ENCODE measurements at places on chromosomes 6 and 20. TPM values are rescaled to one million over a fixed set of nuclear protein-coding genes. Genes with fewer than 3 reads are reported as not detected.

The PACSIN1 gene
- total RNA-seq: 0.49 TPM

The BTN2A1 gene
- total RNA-seq: 20.0 TPM

The RSPH9 gene
- not detected for total RNA-seq

The TRIM10 gene
- 0.36 TPM for total RNA-seq

The PLG gene
- total RNA-seq: not detected

The BICRAL gene
- total RNA-seq: 16.5 TPM

The TMEM170B gene
- total RNA-seq: 8.7 TPM

The MYT1 gene
- under 0.01 TPM for total RNA-seq

The AP5S1 gene
- total RNA-seq: 6.9 TPM

The PSORS1C2 gene
- not detected for total RNA-seq

The FAM217A gene
- not detected for total RNA-seq

The ASXL1 gene
- total RNA-seq: 70.1 TPM

GRCh38 chr20:54364365-54364764 is 111.0 kb upstream of the DOK5 start:
- no peaks in the 10 kb centered on the region for H3K27me3 ChIP-seq
- no peaks in the 10 kb centered on the region for H3K36me3 ChIP-seq
- no peak for DNase-seq
- H3K4me1 ChIP-seq: no peaks in the 10 kb centered on the region

- H3K4me1 ChIP-seq: no peaks in the 10 kb centered on the region
- H3K36me3 ChIP-seq: no peaks in the 10 kb centered on the region
- no peak for DNase-seq
- no peak overlapping the region for H3K4me3 ChIP-seq
- H3K27me3 ChIP-seq: no peaks in the 10 kb centered on the region
Measured at GRCh38 chr6:5896476-5897200, 110.1 kb downstream of the NRN1 start.

GRCh38 chr6:4029687-4030086 is 49.2 kb downstream of the FAM217A start:
- H3K36me3 ChIP-seq: no peaks in the 10 kb centered on the region
- H3K27me3 ChIP-seq: no peaks in the 10 kb centered on the region
- no peaks in the 10 kb centered on the region for H3K4me1 ChIP-seq
- no peak overlapping the region for H3K4me3 ChIP-seq

- no peak overlapping the region for H3K27ac ChIP-seq
- H3K4me3 ChIP-seq: no peak overlapping the region
- peaks cover 17% of the 10 kb centered on the region for H3K4me1 ChIP-seq
- no peak for DNase-seq
Measured at GRCh38 chr6:27129095-27129815, 118.2 kb upstream of the PRSS16 start.

DNA sequence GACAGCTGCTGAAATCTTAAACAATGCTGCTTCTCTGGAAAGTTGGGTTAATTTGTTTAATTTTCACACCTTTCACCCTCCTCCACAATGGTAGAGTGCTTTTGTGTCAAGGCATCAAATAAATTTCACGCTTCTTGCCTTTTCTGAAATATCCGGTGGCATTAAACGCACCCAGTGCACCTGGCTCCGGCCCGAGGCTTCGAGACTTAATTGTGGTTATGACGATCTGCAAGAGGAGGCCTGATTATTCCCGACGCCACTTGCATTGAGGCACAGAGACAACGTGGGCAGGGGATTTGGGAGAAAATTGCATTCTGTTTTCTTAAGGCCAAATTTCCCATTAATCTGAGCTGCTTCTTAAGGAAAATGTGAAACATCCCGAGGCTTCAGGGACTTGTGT is 152.2 kb downstream of the CDH4 start:
- H3K4me3 ChIP-seq: no peak overlapping the region
- no peak for DNase-seq
- no peaks in the 10 kb centered on the region for H3K36me3 ChIP-seq
- no peaks in the 10 kb centered on the region for H3K4me1 ChIP-seq

DNA sequence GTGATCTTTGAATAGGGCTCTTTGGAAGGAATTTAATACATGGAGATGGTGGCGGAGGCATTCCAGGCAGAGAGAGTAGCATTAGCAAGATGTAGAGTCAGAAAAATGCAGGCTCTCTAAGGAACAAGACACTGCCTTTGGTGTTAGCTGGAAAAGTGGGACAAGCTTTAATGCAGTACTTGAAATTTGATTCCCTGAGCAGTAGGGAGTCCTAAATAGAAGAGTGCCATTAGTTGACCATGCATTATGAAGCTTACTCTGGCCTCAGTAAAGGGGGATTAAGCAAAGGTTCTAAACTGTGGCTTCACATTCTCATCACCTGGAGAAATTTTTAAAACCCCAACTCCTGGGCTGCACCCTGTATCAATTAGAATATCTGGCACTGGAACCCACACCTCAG is 494.8 kb upstream of the SOX4 start:
- H3K27ac ChIP-seq: no peak overlapping the region
- no peaks in the 10 kb centered on the region for H3K36me3 ChIP-seq
- H3K27me3 ChIP-seq: no peaks in the 10 kb centered on the region
- H3K4me3 ChIP-seq: no peak overlapping the region
- H3K4me1 ChIP-seq: no peaks in the 10 kb centered on the region

DNA sequence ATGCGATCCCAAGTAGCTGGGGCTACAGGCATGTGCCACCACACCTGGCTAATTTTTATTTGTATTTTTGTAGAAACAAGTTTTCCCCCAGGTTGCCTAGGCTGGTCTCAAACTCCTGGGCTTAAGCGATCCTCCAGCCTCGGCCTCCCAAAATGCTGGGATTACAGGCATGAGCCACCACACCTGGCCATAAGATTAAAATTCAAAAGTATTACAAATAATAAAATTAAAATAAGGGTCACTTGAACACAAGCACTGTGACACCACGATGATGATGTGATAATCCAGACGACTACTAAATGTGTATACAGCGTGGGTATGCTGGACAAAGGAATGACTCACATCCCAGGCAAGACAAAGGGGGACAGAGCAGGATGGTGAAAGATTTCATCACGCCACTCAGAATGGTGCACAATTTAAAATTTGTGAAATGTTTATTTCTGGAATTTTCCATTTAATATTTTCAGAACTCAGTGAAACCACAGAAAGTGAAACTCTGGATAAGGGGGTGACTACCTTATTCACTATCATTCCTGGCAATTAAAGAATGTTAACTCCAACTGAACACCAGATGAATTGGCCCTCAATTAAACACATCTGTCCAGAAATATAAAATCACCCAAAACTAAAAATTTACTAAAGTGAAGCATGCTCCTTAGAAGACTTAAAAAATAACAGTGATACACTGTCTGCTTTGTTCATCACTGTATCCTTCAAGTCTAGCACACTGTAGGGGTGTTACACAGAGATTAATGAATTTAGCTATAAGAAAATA is 13.1 kb downstream of the B4GALT5 start:
- H3K4me1 ChIP-seq: peaks cover 68% of the 10 kb centered on the region
- no peaks in the 10 kb centered on the region for H3K27me3 ChIP-seq
- no peak overlapping the region for H3K4me3 ChIP-seq
- no peak overlapping the region for H3K27ac ChIP-seq
- no peak for DNase-seq

DNA sequence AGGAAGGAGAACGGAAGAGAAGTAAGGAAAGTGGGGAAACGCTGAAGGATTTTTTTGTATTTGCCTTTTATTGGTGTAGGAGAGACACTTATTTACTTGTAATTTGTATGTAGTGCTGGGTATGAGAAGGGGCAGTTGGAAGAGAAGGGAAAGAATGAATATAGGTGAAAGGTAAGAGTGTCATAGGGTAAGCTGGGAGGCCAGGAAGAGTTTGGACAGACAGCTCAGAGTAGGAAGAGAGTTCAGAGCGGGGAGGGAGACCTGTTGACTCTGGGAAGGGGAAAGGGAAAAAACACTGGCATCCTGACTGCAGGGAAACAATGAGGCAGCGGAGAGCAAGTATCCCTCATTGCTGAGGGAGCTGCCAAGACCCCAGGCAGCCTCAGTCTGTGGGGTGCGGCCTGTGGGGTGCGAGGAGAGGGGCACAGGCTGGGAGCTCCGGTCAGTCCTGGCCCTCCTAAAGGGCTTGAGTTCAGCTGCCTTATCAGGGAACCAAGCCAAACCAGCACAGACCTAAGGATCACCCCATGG is 3.1 kb downstream of the TRAF3IP2 start:
- H3K27me3 ChIP-seq: no peaks in the 10 kb centered on the region
- H3K4me3 ChIP-seq: peak overlapping the region; percentile 25
- peaks cover 86% of the 10 kb centered on the region for H3K4me1 ChIP-seq
- peak overlapping the region; percentile 98 for H3K27ac ChIP-seq
- H3K36me3 ChIP-seq: no peaks in the 10 kb centered on the region

GRCh38 chr20:45826381-45827019 is 612 bp downstream of the TNNC2 start:
- H3K36me3 ChIP-seq: no peaks in the 10 kb centered on the region
- peaks cover 25% of the 10 kb centered on the region for H3K4me1 ChIP-seq
- peak overlapping the region; percentile 63 for H3K27ac ChIP-seq
- no peak for DNase-seq

DNA sequence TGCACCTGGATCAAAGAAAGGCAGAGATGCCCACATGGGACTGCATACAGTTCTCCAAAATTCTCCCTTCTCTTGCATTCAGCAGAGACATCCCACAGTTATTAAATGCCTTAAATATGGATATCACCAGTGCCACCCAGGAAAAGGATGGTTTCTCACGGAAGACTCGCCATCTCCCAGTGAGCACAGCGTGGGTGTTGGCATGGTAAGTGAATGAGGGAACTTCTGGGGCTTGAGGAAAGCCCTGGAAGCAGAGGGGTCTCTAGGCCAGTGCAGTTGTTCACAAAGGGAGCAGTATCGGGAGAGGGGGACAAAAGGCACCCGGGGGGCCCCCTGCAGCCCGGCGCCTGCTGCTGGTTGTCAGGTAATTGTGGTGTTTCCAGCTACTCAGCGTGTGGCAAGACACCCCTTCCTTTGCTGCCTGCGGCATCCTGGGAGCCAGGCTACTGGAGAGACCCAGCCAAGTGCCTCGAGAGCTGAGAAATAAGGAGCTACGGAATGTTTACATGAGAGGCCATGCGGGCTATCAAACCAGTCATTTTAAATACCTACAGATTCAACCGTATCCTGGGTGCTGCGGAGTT is 125.4 kb downstream of the PXDC1 start:
- DNase-seq: no peak
- H3K4me3 ChIP-seq: no peak overlapping the region
- no peaks in the 10 kb centered on the region for H3K27me3 ChIP-seq
- H3K36me3 ChIP-seq: no peaks in the 10 kb centered on the region
- no peaks in the 10 kb centered on the region for H3K4me1 ChIP-seq

DNA sequence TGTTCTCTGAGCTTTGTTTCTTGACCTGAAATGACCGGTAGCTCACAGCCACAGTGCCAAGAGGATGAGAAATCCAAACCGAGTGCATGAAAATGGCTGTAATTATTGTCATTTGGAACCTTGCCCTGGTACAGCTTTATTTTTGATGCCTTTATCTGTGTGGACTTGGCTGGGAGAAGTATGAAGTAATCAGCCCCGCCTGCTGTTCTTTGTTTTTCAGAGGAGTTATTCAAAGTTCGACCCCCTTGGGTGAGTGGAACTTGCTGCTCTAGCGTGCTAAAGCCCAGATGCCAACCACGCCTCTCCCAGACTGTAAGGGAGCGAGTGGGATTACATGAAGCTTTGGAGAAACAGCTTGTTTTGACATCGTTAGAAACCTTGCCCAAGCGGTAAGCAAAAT is 48.3 kb downstream of the ECT2L start:
- peak overlapping the region; percentile 15 for H3K27ac ChIP-seq
- no peaks in the 10 kb centered on the region for H3K27me3 ChIP-seq
- no peaks in the 10 kb centered on the region for H3K4me1 ChIP-seq

GRCh38 chr6:137829641-137830083 is 37.4 kb upstream of the TNFAIP3 start:
- H3K4me1 ChIP-seq: no peaks in the 10 kb centered on the region
- no peak overlapping the region for H3K27ac ChIP-seq
- no peaks in the 10 kb centered on the region for H3K27me3 ChIP-seq
- no peak overlapping the region for H3K4me3 ChIP-seq
- no peaks in the 10 kb centered on the region for H3K36me3 ChIP-seq
- no peak for DNase-seq

DNA sequence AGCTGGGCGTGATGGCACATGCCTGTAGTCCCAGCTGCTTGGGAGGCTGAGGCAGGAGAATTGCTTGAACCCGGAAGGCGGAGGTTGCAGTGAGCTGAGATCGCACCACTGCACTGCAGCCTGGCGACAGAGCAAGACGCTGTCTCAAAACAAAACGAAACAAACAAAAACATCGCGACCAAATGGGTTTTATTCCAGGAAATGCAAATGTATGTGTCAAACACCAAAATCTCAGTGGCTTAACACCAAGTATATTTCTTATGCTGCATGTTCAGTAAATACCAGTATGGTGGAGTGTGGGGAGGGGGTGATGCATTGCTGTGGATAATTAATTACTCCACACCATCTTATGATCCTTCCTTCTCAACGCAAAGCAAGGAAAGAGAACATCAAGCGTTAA is 28.1 kb downstream of the ACTR5 start:
- no peak overlapping the region for H3K4me3 ChIP-seq
- peaks cover 23% of the 10 kb centered on the region for H3K36me3 ChIP-seq
- no peaks in the 10 kb centered on the region for H3K27me3 ChIP-seq
- DNase-seq: no peak

GRCh38 chr6:100023798-100024197 is 29.8 kb upstream of the MCHR2 start:
- no peak for DNase-seq
- no peaks in the 10 kb centered on the region for H3K36me3 ChIP-seq
- H3K4me1 ChIP-seq: no peaks in the 10 kb centered on the region

Measured in sigmoid colon (tissue), 7 donors.